Neuronal stem cell (in vitro differentiated cells): ENCODE measurements at places on chromosomes 11 and 22.
A peak's percentile ranks its signal among the peaks of the same experiment; 100 is the strongest.

- H3K36me3 ChIP-seq = peaks cover 1% of the 10 kb centered on the region
- DNase-seq = no peak
- H3K4me1 ChIP-seq = no peaks in the 10 kb centered on the region
- no peak overlapping the region for H3K27ac ChIP-seq
Measured at GRCh38 chr22:47000256-47000655, 237.8 kb downstream of the TBC1D22A start.

DNA sequence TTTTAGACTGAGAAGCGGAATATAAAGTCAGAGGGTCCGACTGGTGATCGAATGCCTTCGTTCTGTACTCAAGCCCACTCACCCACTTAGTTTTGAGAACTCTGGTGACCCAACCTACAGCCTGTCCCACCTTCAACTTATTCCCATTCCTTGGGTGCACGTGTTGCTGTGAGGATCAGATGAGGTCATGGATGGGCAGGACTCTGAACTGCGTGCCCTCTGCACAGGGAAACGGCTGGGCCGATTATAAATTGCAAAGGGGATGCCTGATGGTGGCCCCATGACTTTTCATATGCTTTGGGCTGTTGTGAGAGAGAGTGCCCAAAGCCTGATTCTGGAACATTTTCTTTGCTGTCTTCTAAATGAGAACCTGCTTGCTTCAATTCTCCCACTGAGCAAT lies 16.0 kb upstream of the EHF start:
- no peak for DNase-seq
- H3K27ac ChIP-seq = no peak overlapping the region
- H3K36me3 ChIP-seq = no peaks in the 10 kb centered on the region
- H3K4me3 ChIP-seq = no peak overlapping the region
- peaks cover 6% of the 10 kb centered on the region for H3K4me1 ChIP-seq

GRCh38 chr11:123034597-123034996 lies 27.3 kb downstream of the HSPA8 start:
- H3K4me1 ChIP-seq = no peaks in the 10 kb centered on the region
- DNase-seq = no peak
- H3K27ac ChIP-seq = no peak overlapping the region

DNA sequence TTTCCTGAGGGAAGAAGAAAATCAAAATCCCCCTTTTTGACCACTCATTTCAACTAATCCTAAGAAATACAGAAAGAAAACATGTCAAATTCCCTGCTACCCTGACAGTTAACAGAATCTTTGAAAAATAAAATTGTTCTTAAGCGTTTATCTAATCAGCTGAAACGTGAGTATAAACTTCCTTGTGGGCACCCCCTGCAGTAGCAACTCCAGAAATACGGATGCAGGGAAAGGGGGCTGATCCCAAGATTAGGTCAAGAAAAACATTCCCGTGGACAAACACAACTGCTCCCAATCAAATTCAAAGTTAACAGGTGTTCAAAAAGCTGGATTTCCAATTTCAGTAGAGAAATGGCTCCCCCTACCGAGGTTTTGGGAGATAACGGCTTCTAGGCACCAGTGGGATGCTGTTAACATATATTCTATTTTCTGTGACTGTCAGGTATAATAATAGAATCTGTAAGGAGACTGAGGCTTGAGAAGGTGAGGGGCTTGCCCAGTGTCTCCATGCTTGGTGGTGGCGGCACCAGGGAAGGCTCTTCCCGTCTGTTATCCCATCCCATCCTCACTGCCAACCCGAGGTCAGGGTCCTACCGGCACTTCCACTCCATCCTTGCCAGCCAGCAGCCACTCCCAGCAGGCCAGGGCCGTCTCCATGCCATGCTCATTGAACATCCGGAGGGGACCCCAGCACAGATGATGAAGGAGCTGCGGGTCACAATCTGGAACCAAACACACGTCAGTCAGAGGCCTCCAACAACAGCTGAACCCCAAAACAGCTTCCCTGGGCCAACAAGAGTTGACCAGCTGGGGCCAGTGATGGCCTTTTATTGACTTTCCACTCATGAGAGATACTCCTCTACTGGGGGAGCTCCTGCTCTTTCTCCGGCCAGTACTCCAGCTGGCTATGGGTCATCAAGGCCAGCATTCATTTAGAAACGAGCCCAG lies 32.0 kb upstream of the SERPIND1 start:
- H3K27ac ChIP-seq = no peak overlapping the region
- H3K4me1 ChIP-seq = no peaks in the 10 kb centered on the region
- DNase-seq = peak; percentile 27
- no peak overlapping the region for H3K4me3 ChIP-seq
- H3K36me3 ChIP-seq = peaks cover 16% of the 10 kb centered on the region
- H3K27me3 ChIP-seq = no peaks in the 10 kb centered on the region

GRCh38 chr11:133726542-133726941 lies 118.8 kb downstream of the SPATA19 start:
- H3K36me3 ChIP-seq = no peaks in the 10 kb centered on the region
- no peaks in the 10 kb centered on the region for H3K4me1 ChIP-seq
- H3K27me3 ChIP-seq = no peaks in the 10 kb centered on the region
- no peak for DNase-seq
- H3K4me3 ChIP-seq = no peak overlapping the region

GRCh38 chr22:31321421-31321820 lies 24.7 kb downstream of the PATZ1 start:
- peaks cover 47% of the 10 kb centered on the region for H3K36me3 ChIP-seq
- no peak overlapping the region for H3K27ac ChIP-seq
- H3K4me3 ChIP-seq = no peak overlapping the region
- H3K4me1 ChIP-seq = no peaks in the 10 kb centered on the region
- H3K27me3 ChIP-seq = no peaks in the 10 kb centered on the region
- DNase-seq = no peak

GRCh38 chr11:45355706-45356041 lies 69.5 kb upstream of the SYT13 start:
- H3K4me1 ChIP-seq = peaks cover 16% of the 10 kb centered on the region
- no peaks in the 10 kb centered on the region for H3K27me3 ChIP-seq
- no peaks in the 10 kb centered on the region for H3K36me3 ChIP-seq
- peak overlapping the region; percentile 43 for H3K27ac ChIP-seq
- no peak for DNase-seq

DNA sequence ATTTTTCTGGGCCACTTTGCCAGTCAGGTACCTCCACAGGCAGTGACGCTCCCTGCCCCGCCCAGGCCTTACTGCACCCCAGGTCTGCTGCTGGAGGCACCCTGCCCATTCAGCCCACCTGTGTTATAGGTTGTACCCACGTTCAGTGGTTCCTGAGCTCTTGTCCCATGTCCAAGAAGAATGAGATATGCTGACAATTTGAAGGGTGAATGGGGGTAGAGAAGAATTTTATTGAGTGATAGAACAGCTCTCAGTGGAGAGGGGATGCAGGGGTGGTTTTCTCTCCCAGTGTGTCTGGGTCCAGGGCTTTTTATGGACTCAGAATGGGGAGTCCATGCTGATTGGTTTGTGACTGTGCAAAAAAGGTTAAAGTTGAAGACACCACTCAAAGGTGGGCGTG lies 149.7 kb downstream of the LDLRAD3 start:
- peaks cover 6% of the 10 kb centered on the region for H3K36me3 ChIP-seq
- no peak for DNase-seq

DNA sequence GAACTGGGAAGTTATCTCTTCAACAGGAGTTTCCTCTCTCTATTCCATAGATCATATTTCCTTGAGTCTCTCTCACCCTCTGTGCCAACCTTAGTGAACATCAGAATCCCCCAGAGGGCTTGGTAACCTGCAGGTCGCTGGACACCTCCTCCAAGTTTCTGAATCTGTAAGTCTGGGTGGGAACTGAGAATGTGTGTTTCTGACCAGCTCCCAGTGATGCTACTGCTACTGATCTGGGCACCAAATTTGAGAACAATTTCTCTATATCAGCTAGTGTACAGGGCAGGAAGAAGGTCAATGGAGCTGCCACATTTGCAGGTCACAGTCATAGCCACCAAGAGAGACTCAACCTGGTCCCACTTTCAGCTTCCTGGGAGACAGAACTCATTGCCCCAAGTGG lies 62.9 kb downstream of the RCN1 start:
- H3K27me3 ChIP-seq = no peaks in the 10 kb centered on the region
- no peak overlapping the region for H3K4me3 ChIP-seq
- H3K27ac ChIP-seq = no peak overlapping the region
- no peaks in the 10 kb centered on the region for H3K4me1 ChIP-seq

DNA sequence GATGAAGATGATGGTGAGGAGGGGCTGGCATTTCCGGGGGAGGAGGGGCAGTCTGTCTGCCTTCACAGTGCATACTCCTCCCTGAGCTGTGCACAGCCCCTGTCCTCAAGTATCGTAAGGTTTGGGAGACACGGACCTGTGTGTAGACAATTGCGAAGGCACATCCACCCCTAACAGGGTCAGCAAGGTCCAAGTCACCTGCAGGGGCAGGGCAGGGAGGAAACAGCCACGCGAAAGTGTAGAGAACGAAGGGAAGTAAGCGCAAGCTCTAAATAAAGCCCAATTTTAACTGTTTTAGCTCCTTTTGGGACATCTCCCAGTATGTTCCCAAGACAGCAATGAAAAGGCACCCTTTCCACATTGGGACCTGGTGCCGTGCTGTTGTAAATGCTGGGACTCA lies 448.2 kb downstream of the TBC1D22A start:
- DNase-seq = no peak
- no peak overlapping the region for H3K4me3 ChIP-seq
- no peaks in the 10 kb centered on the region for H3K27me3 ChIP-seq
- H3K36me3 ChIP-seq = no peaks in the 10 kb centered on the region
- H3K27ac ChIP-seq = no peak overlapping the region
- no peaks in the 10 kb centered on the region for H3K4me1 ChIP-seq

DNA sequence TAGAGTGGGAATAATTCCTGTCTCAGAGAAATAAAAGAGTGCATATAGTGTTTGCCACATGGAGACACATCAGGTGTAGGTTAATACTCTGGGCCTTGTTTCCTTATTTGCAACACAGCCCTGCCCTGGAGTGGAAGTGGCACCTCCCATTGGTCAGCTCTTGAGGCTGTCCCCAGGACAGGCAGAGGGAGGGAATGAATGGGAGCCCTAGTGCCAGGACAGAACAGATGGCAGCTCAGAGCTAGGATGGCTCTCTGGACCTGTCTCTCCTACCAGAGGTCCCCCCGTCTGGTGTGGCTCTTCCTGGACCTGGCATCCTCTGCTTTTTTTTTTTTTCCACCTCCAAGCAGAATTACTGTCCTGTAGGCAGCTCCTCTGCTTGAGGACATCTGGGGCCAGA lies 35.6 kb downstream of the LIMK2 start:
- no peak overlapping the region for H3K4me3 ChIP-seq
- H3K27ac ChIP-seq = peak overlapping the region; percentile 73
- peaks cover 16% of the 10 kb centered on the region for H3K4me1 ChIP-seq
- no peaks in the 10 kb centered on the region for H3K27me3 ChIP-seq
- DNase-seq = no peak

GRCh38 chr11:126990716-126991480 lies 9.7 kb downstream of the KIRREL3 start:
- H3K27ac ChIP-seq = no peak overlapping the region
- no peak overlapping the region for H3K4me3 ChIP-seq
- H3K36me3 ChIP-seq = no peaks in the 10 kb centered on the region

DNA sequence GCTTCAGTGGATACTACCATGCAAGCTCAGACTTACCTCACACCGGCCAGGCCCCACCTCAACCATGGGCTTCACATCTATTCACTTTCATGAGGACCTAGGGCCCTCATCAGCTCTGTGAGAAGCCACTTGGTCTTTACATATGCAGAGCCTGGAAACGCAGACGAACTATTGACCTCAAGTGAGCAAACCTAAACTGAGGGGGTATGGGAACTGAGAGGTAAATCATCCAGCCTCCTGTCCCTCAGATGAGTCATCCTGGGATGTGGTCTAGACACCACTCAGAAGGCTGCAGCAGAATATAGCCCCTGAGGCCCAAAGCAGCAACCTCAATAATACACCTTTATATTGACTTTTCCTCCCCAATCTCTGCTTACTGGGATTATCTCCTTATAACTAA lies 578.0 kb downstream of the INSC start:
- H3K27me3 ChIP-seq = no peaks in the 10 kb centered on the region
- no peak overlapping the region for H3K4me3 ChIP-seq
- no peak overlapping the region for H3K27ac ChIP-seq

DNA sequence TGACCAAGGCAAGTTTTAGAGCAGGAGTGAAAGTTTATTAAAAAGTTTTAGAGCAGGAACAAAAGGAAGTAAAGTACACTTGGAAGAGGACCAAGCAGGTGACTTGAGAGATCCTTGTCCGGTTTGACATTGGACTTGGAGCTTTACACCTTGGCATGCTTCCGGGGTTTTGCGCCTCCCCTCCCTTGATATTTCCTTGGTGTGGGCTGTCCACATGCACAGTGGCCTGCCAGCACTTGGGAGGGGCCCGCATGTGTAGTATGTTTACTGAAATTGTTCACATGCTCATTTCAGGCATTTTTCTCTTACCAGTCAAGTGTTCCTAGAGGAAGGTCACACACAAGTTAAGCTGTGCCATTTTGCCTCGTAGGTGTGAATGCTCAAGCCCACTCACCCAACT lies 19.0 kb upstream of the THRSP start:
- no peaks in the 10 kb centered on the region for H3K36me3 ChIP-seq
- no peak overlapping the region for H3K27ac ChIP-seq
- peaks cover 6% of the 10 kb centered on the region for H3K4me1 ChIP-seq
- no peak overlapping the region for H3K4me3 ChIP-seq

DNA sequence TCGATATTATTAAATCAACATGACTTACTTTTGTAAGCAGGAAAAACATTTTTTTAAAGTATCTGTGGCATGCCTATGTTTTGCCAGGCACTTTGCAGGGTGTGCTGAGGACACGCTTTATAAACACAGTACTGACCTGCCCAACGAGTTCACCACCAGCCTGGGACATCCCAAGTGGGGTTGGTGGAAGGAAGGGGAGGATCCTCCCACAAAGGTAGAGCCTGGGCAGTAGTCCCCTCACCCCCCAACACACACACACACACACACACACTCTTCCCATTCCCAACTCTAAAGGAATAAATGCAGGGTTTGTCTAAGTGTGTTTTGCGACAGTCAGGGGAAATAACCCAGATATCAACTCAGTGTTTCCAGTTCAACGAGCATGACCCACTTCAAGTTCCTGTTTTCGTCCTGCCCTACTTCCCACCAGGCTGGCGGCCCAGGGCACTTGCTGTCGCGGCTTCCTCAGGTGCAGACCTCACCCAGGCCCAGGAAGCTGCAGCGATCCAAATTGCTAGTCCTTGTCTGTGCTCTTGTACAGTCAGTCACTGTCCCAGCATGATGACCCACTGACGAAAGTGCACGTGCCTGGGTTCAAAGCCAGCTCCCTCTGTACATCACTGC lies 3.1 kb downstream of the CERK start:
- H3K4me3 ChIP-seq = no peak overlapping the region
- no peaks in the 10 kb centered on the region for H3K27me3 ChIP-seq
- peaks cover 46% of the 10 kb centered on the region for H3K36me3 ChIP-seq
- no peak for DNase-seq

- DNase-seq = no peak
- peaks cover 6% of the 10 kb centered on the region for H3K4me1 ChIP-seq
- no peaks in the 10 kb centered on the region for H3K27me3 ChIP-seq
- H3K4me3 ChIP-seq = no peak overlapping the region
- no peak overlapping the region for H3K27ac ChIP-seq
- peaks cover 57% of the 10 kb centered on the region for H3K36me3 ChIP-seq
Measured at GRCh38 chr11:17188675-17189074, 19.1 kb downstream of the PIK3C2A start.

GRCh38 chr11:135074397-135074998 lies 662.5 kb upstream of the B3GAT1 start:
- no peak overlapping the region for H3K4me3 ChIP-seq
- no peak overlapping the region for H3K27ac ChIP-seq
- H3K27me3 ChIP-seq = no peaks in the 10 kb centered on the region
- no peaks in the 10 kb centered on the region for H3K36me3 ChIP-seq

- H3K36me3 ChIP-seq = no peaks in the 10 kb centered on the region
- H3K27ac ChIP-seq = no peak overlapping the region
- DNase-seq = no peak
- H3K27me3 ChIP-seq = no peaks in the 10 kb centered on the region
Measured at GRCh38 chr22:49359076-49359475, 468.6 kb downstream of the BRD1 start.
